ENCODE measurements at places on chromosomes 4 and X.

DNA sequence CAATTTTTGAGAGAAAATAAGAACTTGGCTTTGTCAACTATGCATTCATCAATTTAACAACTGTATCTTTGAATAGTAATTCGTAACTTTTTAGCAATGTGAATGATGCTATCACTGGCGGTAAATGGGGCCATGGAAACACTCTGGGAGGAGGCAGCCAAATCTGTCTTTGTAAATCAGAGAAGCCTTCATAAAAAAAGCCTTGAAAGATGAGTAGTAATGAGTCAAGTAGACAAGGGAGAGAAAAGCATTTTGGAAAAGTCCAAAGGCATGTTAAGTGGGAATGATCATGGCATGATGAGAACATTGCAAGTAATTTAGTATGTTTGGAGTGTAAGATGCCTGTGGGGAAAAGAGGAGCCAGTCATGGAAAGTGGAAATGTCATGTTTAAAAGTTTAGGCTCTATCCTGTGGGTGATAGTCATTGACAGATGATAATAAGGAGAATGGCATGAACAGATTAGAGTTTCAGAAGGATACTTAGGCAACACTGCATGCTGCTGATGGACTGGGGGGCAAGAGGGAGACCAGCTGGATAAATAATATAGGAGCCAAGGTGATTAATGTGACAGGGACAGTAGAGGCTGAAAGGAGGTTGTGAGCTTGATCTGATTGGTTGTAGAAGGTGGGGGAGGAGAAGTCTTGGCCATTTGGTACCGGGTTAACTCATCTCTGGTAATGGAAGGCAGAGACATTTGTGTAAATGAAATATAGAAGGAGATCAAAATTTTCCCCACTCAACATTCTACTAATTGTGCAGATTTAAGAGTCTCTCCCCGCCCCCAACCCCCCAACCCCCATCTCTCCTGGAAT is 16.3 kb downstream of the SPRY1 start:
- DNase-seq = no peak

DNA sequence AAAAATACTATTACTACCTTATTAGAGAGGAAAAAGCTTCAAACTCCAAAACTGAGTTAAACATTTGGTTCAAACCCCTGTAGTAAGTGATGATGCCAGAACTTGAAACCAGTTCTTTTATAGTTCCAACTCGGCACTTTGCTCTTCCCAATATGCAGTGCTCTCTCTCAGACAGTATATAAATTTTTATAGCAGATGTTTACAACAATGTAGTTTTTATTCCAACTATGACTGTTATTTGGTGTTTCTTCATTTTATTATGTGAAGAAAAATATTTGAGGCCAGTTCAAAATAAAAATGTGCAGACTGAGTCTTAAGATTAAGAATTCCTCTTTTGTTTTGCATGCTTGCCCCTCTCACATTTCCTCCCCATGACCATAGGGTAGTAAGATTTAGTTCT is 2.9 kb upstream of the PPP4R3C start:
- DNase-seq = no peak

DNA sequence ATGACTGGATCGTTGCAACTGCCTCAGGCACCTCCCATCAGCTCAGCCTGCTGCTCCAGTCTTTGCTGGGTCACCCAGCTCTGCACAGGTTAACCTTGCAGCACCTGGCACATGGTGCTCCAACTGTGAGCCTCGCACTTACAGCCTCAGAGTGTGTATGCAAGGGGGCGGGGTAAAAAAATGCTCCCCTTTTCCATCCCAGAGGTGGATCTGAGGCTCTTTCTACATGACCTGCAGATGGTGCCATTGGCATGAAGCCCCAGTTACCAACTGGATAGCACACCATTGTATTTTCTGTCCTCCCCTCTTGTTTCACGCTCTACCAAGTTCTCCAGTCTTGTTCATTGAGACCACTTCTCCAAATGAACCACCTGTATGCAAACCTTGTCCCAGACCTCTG is 46.2 kb upstream of the TRPC3 start:
- no peak for DNase-seq

DNA sequence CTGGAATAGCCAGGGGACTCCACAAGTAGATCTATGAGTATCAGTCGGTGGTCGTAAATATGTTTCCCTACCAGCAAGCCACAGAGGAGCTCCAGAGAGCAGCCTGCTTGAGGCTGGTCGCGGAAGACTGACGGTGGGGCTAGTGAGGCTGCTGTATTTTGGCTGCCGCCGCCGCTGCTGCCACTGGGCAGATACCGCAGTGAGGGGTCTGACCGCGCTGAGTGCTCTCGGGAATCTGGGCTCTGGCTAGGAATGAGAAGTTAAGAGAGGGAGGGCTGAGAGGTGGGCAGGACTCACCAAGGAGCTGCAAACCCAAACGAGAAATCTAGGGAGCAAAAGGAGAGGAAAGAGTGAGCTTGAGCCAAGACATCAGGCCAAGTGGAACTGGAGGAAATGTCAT is at the start of gene EXOC1L:
EXOC1L (plus strand) TSS at position 157 of the 400 bp plus-strand sequence; CDS start at position 394, 237 bp downstream.
- DNase-seq = no peak

DNA sequence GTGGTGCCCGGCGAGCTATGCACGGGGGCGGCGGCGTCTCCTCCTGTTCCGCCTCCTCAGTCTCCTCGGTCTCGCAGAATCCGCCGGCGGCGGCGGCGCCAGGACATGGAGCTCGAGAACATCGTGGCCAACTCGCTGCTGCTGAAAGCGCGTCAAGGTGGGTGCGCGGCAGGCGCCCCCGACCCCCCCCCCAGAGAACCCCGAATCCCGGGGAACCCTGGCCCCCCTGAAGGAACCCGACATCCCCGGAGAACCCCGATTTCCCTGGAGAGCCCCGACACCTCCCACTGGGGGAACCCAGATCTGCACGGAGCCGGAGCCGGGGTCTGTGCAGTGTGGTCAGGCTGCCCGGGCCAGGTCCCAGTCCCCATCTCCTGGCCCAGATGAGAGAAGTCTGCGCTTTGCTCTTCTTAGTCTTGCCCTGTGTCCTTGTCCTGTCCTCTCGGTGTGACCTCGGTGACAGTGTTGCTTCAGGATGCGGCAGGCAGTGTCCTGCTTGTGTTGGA is 648 bp downstream of the GRK4 start:
- no peak for DNase-seq

GRCh38 chrX:38868941-38869401 is 67.7 kb downstream of the MID1IP1 start:
- no peak for DNase-seq

DNA sequence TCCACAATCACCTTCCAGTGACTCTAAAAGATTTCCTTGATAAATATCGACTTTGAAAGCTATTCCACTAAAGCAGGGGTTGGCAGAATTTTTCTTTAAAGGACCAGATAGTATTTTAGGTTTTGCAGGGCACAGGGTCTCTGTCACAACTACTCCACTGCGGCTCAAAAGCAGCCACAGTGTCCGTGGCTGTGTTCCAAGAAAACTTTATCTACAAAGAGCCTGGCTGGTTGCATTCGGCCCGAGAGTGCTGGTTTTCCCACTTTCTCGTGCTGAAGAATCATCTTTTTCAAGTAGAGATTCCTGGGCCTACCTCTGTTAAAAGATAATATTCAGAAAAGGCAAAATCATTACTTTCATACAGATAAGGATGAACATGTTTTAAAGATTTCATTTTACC is 55.6 kb downstream of the TSPAN7 start:
- DNase-seq = no peak

GRCh38 chr4:1556541-1557220 is 127.4 kb downstream of the FAM53A start:
- DNase-seq = no peak

GRCh38 chr4:78742300-78742699 is 33.9 kb upstream of the BMP2K start:
- no peak for DNase-seq
